ENCODE measurements at places on chromosomes 13 and 19. TPM values are rescaled to one million over a fixed set of nuclear protein-coding genes. Genes with fewer than 3 reads are reported as not detected.
A peak's percentile ranks its signal among the peaks of the same experiment; 100 is the strongest.

Gene VSTM1
- polyA plus RNA-seq: not detected

- DNase-seq: no peak
Observed at GRCh38 chr13:25982907-25983306, 68.9 kb downstream of the SHISA2 start.

DNA sequence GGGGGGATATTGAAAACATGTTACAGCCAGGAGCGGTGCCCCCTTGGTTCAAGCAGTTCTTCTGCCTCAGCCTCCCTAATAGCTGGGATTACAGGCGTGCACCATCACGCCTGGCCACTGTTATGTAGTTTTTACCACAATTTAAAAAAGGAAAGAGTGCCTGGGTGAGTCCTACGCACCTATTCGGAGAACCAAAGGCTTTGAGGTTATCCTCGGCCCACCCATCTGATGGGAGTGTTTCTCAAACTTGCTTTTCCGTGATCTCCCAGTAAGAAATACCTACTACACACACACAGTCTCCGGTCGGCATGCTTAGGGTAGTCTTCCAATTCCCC, 4.2 kb upstream of the GP6 start:
- DNase-seq: no peak

Gene ZNF497
- polyA plus RNA-seq: 0.43 TPM

Gene CEACAM21
- not detected for polyA plus RNA-seq

DNA sequence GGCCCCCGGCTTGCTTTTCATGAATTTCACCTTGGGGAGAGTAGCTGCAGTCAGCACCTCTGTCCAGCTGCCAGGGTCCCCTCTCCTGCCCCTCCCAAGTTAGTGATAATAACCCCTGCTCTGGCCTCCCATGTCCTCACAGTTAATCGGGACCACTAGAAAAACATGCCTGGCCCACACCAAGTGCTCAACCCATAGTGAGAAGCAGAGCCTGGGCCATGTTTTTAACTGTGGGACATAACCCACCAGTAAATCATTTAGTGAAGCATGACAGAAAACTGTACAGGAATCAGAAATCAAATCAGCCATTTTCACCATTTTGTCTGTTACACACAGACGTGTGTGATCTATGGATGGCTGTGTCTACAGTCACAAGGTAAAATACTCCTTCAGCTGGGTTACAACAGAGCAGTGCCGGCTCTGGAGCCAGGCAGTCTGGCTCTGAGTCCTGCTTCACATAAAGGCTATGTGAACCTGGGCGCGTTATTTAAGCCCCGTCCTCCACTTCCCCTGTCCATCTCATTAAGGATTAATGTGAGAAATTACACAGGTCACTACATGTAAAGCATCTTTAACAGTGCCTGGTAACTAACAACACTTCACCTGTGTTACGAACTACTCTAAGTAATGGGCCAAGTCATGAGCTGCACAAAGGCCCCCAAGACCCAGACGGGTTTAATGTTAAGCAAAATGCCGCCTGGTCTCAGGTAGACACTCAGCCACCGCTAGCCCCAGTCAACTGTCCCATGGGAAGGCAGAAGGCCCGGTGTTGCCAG, 7.6 kb upstream of the ECH1 start:
- DNase-seq: no peak

Gene ATP8A2
- polyA plus RNA-seq: 0.38 TPM

- DNase-seq: no peak
Observed at GRCh38 chr19:7492142-7492541, 3.3 kb upstream of the PEX11G start.

DNA sequence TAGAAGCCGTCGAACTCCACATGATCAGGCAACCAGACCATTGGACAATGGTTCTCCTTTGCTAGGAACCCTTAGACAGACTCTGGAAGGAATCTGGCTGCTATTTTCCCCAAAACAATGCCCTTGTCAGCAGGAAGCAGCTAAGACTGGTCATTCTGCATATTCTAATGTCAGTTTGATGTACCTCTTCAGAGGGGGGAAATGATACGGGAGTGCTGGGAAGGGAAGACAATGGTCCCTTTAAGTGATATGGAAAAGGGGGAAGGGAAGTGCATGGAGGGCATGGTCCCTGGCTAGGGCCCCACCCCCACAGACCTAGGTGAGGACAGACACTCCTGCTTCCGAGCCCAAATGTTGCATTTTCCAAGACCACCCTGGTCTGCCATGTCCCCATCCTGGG, 389.0 kb upstream of the SLITRK6 start:
- DNase-seq: no peak

Gene PROZ
- not detected for polyA plus RNA-seq

DNA sequence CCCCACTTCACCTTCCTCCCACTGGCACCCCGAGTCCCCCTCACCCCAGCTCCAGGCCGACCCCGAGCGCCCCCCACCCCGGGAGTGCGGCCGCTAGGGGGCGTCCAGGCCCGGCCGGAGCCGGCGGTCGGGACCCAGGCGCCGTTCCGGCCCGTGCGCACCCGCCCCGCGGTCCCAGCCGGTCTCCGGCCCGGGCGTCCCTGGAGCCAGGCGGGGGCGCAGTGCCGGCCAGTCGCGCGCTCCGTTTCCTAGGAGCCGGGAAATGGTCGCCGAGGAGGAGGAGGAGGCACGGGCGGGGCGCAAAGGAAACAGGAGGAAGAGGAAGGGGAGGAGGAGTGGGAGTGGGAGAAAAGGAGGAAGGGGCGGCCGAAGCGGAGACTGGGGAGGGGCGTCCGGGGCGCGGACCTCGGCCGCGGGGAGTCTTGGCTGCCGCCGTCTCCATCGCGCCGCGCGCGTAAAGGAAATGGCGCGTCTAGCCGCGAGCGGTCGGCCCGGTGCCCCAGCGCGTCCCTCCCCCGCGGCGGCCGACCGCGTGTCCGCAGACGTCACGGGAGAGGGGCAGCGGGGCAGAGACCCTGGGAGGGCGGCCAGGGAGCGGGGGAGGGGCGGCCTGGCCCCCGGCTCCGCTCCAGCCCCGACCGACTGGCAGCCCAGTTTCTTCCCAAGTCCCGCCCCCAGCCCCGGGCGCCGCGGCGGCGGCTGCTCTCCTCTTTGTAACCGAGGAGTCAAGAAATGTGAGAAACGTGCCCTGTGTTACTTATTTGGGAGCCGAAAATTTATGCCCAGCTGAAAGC, 1.1 kb upstream of the KCTD15 start:
- DNase-seq: peak; percentile 70

Gene OR4F17
- polyA plus RNA-seq: not detected

Gene C19orf85
- not detected for polyA plus RNA-seq

- DNase-seq: no peak
Observed at GRCh38 chr19:926589-927350, 935 bp downstream of the ARID3A start.

Gene C13orf42
- polyA plus RNA-seq: not detected

Gene STARD13
- polyA plus RNA-seq: 2.3 TPM

Gene CYP2B6
- polyA plus RNA-seq: not detected

DNA sequence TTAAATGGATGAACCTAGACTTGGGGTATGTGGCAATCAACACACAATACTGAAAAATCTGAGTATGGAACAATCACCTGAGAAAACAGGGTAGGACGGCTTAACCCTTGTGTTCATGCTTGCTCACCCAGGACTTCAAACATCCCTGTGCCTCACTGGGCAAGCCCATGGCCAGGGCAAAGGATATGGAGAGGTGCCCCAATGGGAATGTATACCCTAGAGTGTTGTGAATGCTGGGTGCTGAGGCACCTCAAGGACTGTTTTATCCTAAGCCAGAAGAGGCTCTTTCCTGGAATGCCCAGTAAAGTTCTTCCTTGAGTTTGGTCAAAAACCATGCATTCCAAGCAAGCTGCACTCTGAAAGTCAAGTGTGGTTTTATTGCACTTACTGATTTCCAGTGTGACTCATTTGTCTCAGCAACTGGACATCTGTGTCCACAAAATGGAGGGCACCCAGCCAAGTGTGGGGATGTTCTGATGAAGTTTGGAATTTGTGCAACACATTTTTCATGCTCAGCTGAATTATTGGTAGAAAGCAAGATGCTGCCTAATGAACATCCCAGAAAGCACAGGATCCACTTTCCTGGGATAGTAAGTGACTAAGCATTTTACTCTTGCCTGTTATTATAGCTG, 531.3 kb downstream of the RFC3 start:
- DNase-seq: peak; percentile 52

Gene SIGLECL1
- polyA plus RNA-seq: not detected

Gene B3GNT8
- polyA plus RNA-seq: 4.7 TPM

DNA sequence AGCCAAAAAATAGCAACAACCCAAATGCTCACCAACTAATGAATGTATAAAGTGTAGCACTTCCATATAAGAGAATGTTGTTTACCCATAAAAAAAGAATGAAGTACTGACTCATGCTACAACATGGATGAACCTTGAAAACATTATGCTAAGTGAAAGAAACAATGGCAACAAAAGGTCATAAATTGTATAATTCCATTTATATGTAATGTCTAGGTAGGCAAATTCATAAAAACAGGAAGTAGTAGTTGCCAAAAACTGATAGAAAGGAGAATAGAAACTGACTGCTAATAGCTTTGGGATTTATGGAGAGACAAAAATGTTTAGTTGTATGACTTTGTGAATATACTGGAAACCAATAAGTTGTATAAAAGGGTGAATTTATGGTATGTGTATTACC, 21.6 kb downstream of the MYCBP2 start:
- no peak for DNase-seq

Gene DCUN1D2
- 4.0 TPM for polyA plus RNA-seq

Gene ZNF726
- 0.57 TPM for polyA plus RNA-seq

DNA sequence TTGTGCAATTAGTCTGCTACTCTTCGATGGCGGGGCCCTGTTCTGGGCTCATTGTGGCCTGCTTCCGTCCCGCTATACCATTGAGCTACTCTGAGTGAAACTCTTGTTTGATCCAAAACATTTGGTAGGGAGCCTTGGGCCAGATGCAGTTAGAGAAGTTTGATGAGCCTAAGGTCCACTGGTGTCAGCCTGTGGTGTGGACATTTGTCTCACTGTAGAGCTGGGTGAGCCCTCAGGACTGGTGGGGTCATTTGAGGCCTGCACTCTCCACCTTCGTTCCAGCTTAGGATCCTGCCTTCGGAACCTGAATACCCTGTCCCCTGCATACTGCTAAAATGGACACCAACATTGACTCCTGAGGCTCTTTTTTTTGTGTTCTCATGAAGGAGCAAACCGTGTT, 6.9 kb downstream of the UBAC2 start:
- no peak for DNase-seq

DNA sequence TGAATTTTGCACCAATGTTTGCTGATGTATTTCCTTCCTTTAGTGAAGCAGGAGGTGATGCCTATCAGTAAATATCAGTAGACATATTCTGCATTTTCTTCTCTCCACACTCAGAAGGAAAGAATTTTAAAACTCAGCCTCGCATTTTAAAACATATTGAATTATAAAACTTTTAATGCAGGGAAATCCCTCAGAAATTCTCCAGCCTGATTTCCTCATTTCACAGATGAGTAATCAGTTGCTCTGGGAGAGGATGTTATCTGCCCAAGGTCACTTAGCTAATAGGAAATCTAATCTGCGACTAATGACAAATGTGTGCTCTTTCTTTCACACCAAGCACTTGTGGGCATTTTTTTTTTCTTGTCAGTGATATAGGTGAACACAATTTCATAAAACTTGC, 320.6 kb downstream of the ITGBL1 start:
- no peak for DNase-seq

Gene SLAIN1
- polyA plus RNA-seq: not detected

Gene ZNF534
- not detected for polyA plus RNA-seq

- no peak for DNase-seq
Observed at GRCh38 chr19:35973487-35973886, 21.5 kb upstream of the SDHAF1 start.

Gene KRTDAP
- 8.9 TPM for polyA plus RNA-seq

Gene GJA3
- polyA plus RNA-seq: 0.01 TPM

DNA sequence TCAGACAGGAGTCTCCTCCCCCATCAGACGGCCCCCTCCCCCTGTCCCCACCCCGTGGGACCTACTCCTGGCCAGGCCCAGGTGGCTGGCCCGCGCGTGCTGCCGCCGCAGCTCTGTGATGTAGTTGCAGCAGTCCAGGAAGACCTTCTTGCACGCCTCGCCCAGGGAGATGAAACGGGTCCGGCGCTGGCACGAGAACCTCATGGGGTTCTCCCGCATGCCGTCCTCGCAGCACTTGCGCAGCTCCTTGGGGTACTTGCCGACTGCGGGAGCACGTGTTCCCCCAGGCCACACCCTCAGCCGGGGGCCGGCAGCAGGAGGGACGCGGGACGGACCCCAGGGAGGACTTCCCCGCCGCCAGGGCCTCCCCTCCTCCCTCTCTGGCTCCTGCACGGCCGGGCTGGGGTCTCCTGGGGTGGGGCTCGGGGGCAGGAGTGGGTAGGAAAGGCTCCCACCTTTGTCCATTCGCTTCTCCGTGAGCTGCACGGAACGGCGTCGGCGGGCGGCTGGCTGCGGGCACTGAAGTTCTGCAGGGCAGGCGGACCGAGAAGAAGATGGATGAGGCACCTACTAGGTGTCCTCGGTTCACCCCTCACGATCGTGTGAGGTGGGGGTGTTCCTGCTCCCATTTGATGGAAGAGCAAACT, 13.3 kb downstream of the C3 start:
- no peak for DNase-seq

DNA sequence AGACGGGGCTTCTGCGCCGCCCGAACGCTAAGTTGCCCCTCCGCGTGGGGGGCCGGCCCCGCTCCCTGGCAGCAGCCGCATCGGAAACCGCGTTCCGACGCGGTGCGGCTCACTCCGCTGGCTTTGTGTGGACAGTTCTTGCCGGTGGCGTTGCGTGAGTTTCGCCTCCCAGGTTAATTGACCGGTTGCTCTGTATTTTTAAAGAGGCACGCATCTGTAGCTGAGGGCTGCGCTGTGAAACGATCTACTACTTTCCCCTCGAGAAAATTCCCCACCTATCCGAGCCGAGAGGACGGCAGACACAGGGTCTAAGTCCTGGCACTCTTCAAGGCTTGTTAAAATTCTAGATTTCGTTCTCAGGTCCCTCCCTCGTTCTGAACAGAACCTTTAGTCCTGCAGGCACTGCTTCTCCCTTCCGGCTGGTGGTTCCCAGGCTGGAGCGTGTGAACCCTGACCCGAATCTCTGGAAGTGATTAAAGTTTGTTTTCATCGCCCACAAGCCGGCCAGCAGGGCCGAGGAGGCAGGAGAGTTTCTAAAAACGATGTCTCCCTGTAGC, 933 bp downstream of the ARHGEF7 start:
- DNase-seq: no peak

Gene ZNF560
- 0.19 TPM for polyA plus RNA-seq

Gene C1QTNF9B
- polyA plus RNA-seq: not detected

GRCh38 chr19:29524201-29524911, 1.4 kb upstream of the VSTM2B start:
- no peak for DNase-seq

DNA sequence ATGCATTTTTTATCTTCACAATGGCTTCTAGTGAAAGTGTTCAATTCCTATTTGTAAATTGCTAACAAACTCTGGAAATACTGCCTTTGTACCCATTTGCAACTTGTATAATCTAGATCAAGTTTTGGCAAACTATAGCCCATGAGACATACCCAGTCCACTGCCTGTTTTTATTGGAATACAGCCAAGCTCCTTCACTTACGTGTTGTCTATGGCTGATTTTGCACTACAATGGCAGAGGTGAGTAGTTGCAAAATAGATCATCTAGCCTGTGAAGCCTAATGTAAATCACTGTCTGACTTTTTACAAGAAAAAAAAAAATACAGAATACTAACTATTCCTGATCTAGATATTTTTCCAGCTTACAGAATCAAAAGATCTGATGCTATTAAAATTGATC, 37.1 kb downstream of the DZIP1 start:
- DNase-seq: peak; percentile 71
